Left kidney (tissue), 8 donors: ENCODE measurements at places on chromosomes 5 and 9.

GRCh38 chr9:115340314-115340713 is 222.4 kb upstream of the TNC start:
- DNase-seq: no peak

DNA sequence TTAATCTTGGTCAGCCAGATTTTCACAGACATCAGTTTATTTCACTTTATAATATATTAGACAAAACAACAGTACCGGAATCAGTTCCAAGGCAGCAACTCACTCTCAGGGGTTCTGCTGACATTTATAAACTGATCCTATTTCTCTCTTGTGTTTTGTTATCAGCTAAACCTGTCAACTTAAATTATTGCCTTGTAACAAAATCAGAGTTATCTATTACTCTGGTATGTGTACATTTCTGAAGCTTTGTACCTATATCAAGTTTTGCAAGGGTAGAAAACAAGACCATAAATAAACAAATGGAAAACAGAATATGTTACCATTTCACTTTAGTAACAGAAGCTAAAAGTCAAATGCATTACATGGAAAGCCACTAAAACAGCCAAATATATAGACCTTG is 122.1 kb downstream of the SIL1 start:
- DNase-seq: peak; percentile 75

- DNase-seq: no peak
These were observed 19.7 kb upstream of the MOB3B start for GRCh38 chr9:27549196-27549755.

DNA sequence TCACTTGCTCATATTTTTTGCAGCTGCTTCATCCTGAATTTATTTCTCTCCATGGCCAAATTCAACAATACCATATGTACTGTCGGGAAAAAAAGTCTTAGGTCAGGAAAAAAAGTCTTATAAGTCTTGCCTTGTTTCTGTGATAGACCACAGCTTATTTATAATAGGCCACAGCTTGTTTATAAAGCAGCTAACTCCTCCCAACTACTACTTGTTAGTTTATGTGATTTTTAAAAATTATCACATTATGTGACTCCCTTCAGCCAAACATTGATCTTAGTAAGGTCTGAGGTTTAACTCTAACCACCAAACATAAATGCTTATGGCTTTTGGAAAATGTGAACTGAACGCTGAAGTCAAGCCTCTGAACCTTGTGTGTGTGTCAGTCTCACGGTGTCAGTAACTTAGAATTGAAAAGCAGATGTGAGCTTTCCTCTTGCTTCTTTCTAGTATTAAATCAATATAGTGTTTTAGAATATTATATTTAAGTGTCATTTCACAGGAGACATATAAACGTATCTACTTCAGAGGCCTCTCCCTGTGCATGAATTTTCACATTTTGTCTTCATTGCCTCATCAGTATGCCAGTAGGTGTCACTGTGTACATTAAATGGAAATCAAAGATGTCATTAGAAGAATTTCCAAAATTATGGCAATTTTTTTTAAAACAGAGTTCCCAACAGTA is 51.3 kb downstream of the SNX24 start:
- DNase-seq: peak; percentile 7

DNA sequence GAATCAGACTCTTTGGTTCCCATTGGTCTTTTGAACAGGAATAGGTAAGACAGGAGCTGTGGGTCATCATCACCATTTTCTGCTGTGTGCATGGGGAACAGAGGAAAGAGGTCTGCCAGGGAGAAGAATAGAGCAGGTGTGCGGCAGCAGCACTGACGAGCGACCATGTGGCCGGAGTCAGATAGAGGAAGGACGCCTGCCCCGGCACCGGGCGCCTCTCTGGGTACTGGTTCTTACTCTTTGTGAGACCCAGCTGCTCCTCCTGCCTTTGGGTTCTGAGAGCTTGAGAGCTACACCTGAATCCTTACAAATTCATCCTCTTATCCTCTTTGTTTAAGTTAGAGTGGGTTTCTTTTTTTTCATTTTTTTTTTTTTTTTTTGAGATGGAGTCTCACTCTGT is 90.8 kb downstream of the NDFIP1 start:
- DNase-seq: no peak

GRCh38 chr9:129713402-129713679 is 39.5 kb downstream of the PTGES start:
- DNase-seq: no peak

DNA sequence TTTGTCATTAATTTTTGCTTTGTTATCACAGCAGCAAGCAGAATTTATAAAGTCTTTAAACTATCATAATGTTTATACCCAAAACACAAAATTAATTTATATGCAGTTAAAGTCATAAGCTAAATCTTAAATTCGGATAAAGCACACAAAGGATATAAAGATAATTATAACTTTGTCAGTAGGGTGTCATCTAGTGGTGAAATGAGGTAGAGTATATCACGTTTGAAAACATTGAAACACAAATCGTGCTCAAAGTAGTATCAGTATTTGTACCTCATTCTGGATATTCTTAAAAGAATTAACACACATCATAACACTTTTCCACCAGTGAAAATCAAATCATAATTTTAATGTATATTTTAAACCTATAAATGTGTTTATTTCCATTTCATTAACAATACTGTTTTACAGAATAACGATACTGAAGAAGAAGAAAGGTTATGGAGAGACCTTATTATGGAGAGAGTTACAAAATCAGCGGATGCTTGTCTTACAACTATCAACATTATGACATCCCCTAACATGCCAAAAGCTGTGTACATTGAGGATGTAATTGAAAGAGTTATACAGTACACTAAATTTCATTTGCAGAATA is 129.5 kb downstream of the NIPBL start:
- peak; percentile 13 for DNase-seq

GRCh38 chr9:106535439-106535838 is 327.5 kb upstream of the ZNF462 start:
- DNase-seq: no peak

DNA sequence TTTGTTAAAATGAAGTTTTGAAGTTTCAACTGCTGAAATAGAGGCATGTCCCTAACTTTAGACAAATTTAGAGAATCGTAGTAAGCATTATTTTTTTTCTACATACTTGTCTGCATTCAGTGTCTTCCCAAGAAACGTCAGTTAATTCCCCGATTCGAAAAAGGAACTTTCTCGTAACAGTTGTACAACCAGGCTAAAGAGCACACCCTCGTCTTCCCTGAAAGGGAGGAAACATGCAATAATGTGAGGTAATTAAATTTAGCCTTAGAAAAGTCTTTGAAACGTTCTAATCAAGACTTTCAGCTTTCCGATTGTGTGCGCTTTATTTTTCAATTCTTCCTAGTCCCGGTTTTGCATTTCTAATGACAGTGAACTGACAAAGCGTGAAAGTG is 374 bp upstream of the SLC1A3 start:
- DNase-seq: no peak

GRCh38 chr5:6748142-6748541 is 34.9 kb downstream of the TENT4A start:
- no peak for DNase-seq

- no peak for DNase-seq
These were observed 8.2 kb downstream of the PRRX2 start for GRCh38 chr9:129673602-129674001.

DNA sequence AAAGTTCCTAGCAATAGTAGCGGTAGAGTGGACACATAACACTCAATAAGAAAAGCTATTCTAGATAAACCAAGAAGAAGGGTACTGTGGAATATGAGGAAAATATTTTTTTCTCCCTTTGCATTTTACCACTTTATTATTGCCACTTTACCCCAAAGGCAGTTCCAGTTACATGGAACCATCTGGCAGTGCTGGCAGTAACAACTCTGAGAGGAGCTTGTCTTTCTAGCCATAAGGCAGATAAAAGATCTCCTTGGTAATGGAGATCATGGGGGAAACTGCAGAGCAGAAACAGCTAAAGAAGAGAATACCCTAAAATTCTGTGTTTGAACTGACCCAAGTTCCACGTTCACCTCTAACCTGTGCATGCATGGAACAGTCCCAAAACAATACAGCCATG is 38.5 kb downstream of the UBTD2 start:
- no peak for DNase-seq

- DNase-seq: peak; percentile 72
These were observed 567 bp upstream of the SPIN1 start for GRCh38 chr9:88387552-88388202.

DNA sequence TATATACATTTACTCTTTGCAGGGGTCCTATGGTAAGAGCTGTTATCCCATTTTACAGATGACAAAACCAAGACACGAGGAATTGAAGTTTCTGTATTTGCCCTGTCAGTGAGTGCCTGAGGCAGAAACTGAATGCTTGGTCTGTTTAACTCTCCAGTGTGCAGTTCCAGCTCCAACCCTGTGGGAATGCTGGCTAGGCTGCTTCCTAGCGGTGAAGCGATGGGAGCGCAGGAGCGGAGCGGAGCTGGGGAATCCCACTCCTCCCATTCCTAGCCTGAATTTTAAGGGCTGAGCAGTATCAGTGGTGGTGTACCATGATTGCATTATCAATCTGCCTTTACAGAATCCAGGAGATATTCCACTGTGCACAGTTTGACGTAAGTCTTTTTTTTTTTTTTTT is 202.3 kb downstream of the LRRC70 start:
- DNase-seq: no peak

- DNase-seq: no peak
These were observed 50.2 kb downstream of the APC start for GRCh38 chr5:112787896-112788295.

- no peak for DNase-seq
These were observed 4.8 kb upstream of the DIAPH1 start for GRCh38 chr5:141623611-141624010.

DNA sequence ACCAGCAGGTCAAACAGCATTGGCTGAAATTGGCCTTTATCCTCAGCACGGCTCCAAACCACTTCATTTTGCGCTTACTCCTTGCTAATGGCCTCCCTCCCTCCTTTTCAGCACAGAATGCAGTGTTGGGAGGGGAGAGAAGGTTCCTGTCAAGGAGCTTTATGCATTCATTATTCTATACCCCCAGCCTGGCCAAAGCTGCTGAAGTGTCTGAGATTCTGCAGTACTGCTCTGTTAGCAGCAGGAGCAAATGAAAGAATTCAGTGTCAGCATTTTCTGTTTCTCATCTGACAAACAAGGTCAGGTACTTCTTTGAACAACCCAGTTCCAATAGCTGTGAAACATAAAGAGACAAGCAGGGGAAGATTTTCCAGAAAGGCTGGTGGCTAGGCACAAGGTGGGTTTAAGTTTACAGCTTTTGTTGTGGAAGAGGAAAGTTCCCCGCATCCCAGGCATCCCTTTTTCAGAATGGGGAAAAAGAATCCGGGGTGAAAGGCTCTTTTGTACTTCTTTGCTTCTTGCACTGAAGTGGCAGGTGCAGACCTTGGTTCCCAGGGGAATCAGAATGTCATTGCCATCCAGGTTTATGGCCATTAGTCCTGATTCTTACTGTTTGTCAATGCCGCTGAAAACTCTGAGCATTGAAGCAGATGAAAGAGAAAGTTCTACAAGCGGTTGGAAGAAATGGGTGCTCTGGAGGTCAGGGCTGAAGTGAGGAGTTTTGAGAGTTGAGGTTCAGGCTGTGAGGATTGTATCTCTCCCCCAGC is 109.3 kb upstream of the APC start:
- no peak for DNase-seq
